ENCODE measurements at places on chromosomes 5 and 9.

- peaks cover 13% of the 10 kb centered on the region for H3K4me1 ChIP-seq
- peaks cover 11% of the 10 kb centered on the region for H3K27me3 ChIP-seq
- H3K27ac ChIP-seq, result no peak overlapping the region
Measured at GRCh38 chr5:174692982-174693422, 31.4 kb upstream of the MSX2 start.

DNA sequence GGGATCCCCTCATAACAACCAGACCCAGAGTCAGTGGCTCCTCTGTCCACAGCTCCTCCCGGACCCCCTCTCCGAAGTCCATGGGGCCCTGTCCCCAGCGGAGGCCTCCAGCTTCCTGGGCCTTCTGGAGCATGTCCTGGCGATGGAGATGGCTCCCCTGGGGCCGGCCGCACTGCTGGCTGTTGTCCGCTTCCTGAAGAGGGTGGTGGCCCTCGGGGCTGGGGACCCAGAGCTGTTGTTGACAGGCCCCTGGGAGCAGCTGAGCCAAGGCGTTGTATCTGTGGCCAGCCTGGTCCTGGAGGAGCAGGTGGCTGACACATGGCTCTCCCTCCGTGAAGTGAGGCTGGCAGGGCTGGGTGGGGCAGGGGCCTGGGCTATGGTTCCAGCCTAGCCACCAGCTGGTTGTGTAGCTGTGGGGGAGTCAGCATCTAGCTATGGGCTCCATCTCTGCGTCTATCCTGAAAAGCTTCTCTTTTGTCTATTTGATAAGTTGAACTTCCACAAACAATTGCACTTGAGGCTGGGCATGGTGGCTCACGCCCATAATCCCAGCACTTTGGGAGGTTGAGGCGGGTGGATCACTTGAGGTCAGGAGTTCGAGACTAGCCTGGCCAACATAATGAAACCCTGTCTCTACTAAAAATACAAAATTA, 4.7 kb downstream of the ADGRD2 start:
- H3K27ac ChIP-seq, result no peak overlapping the region
- no peaks in the 10 kb centered on the region for H3K36me3 ChIP-seq
- no peaks in the 10 kb centered on the region for H3K27me3 ChIP-seq
- H3K4me1 ChIP-seq, result no peaks in the 10 kb centered on the region
- no peak overlapping the region for H3K4me3 ChIP-seq

- no peak overlapping the region for H3K27ac ChIP-seq
- H3K4me1 ChIP-seq, result no peaks in the 10 kb centered on the region
- H3K4me3 ChIP-seq, result no peak overlapping the region
- H3K27me3 ChIP-seq, result no peaks in the 10 kb centered on the region
- no peak for DNase-seq
Measured at GRCh38 chr5:14351086-14351661, 208.0 kb downstream of the TRIO start.

DNA sequence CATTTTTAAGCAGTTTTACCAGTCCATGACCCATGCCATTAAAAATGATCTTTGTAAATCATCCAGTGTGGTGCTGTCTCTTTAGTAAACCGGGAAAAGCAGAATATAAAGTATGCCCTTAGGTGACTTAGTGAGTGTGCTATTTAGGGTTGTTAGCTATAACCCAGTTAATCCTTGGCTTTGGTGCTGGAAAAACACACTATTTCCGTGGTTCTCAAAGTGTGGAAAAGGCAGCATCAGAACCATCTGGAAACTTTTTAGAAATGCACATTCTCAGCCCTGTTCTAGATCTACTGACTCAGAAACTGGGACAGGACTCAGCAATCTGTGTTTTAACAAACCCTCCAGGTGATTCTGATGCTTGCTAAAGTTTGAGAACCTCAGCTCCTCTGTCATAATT, 123.6 kb upstream of the ZNF608 start:
- no peaks in the 10 kb centered on the region for H3K27me3 ChIP-seq
- DNase-seq, result no peak
- H3K27ac ChIP-seq, result no peak overlapping the region

- no peak overlapping the region for H3K4me3 ChIP-seq
- no peak overlapping the region for H3K27ac ChIP-seq
- no peaks in the 10 kb centered on the region for H3K27me3 ChIP-seq
- DNase-seq, result no peak
Measured at GRCh38 chr5:14426521-14426920, 155.1 kb upstream of the OTULINL start.

DNA sequence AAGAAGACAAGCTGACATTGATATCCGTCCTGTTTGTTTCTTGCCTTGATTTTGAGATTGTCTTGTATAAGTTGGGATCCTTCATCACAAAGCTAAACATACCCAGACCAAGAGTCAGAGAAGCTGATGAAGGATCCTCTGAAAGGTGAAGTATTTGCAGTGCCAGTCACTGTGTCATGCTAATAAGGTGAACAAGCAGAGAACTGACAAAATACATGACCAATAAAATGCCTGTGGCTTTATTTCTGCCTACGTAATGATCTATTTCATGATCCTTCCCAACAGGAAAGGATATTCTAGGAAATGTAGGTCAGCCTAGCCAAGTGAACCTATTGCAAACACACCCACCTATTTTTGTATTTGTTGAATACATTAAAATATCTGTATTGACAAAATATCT, 351.3 kb upstream of the CDH9 start:
- H3K27me3 ChIP-seq, result no peaks in the 10 kb centered on the region
- no peak overlapping the region for H3K4me3 ChIP-seq
- H3K36me3 ChIP-seq, result no peaks in the 10 kb centered on the region

DNA sequence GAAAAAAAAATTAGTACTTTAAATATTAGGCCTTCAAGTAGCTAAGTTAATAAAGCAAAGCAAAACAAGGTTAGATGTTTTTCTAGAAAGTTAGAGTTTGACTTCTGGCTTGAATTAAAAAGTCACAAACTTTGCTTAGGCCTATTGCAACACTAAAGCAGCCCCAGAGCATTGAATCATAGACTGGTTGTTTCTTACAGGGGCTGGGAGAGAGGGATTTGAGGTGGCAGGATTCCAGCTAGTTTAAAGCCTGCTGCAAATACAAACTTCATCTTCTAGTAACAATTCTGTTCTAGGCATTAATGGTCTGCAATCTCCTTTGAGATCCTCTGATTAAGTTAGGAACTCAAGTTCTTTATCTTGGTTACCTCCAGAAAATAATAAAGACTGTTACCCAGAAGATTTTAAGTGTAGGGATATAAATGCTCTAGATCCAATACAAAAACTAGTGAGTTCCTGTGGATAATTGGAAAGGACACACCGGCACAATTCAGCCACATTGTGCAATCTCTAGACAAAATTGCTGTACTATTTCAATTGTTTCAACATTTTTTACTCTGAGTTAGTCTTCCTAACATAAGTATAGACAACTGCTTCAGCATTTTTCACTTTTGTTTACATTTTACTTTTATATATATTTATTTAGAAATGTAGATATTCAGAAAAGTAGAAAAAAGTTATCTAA, 12.6 kb downstream of the OR13C5 start:
- H3K27ac ChIP-seq, result no peak overlapping the region
- no peaks in the 10 kb centered on the region for H3K4me1 ChIP-seq
- peak; percentile 63 for DNase-seq
- H3K4me3 ChIP-seq, result no peak overlapping the region
- no peaks in the 10 kb centered on the region for H3K36me3 ChIP-seq
- no peaks in the 10 kb centered on the region for H3K27me3 ChIP-seq

DNA sequence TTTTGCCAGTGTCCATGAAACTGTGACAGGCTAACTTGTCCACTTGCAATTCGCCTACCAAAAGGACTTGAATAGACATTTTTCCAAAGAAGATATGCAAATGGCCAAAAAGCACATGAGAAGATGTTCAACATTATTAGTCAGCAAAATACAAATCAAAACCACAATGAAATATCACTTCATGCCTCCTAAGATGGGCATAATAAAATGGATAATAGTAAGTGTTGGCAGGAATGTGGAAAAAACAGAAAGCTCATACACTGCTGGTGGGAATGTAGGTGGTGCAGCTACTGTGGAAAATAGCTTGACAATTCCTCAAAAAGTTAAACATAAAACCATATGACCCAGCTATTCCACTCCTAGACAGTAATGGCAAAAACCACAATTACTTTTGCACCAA, 7.9 kb downstream of the DTWD2 start:
- H3K36me3 ChIP-seq, result no peaks in the 10 kb centered on the region
- no peak overlapping the region for H3K27ac ChIP-seq
- peaks cover 10% of the 10 kb centered on the region for H3K4me1 ChIP-seq
- no peaks in the 10 kb centered on the region for H3K27me3 ChIP-seq

DNA sequence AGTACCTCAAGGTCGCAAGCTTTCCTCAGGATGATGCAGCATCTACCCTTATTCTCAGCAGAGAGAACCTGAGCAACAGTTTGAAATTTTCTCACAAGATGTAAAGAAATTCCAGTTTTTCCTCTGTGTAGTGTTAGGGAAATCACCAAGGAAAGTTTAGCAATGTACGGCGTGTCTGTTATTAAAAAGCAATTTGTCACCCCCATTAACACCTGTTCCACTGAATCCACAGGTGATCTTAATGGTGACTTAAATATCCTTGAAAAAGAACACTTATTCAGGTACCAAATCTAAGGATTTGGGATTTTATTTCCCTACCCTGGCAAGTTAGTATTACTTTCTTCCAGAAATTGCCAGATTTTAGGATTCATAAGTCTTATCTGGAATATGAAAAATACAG, 77.9 kb upstream of the ATP10B start:
- no peak overlapping the region for H3K4me3 ChIP-seq
- DNase-seq, result no peak
- no peaks in the 10 kb centered on the region for H3K27me3 ChIP-seq
- no peaks in the 10 kb centered on the region for H3K36me3 ChIP-seq

DNA sequence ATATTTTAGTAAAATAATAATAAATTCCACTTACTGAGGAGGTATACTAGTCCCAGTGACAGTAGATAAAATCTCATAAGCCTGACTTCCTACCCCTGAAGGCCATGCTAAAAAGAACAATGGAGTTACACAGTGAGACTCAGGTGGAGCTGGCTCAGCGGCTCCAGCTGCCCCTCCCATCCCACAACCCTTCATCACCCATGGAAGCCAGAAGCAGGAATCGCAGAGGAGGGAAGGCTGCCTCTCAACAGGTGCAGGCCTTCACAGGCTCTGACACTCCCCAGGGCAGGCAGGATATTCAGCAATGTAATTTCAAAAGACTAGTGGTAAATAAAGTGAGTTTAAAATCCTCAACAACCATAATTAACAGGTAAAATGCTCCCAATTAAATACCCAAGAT, 67.5 kb downstream of the FANCC start:
- no peak overlapping the region for H3K4me3 ChIP-seq
- peaks cover 10% of the 10 kb centered on the region for H3K36me3 ChIP-seq
- DNase-seq, result no peak
- no peak overlapping the region for H3K27ac ChIP-seq
- H3K4me1 ChIP-seq, result peaks cover 10% of the 10 kb centered on the region

DNA sequence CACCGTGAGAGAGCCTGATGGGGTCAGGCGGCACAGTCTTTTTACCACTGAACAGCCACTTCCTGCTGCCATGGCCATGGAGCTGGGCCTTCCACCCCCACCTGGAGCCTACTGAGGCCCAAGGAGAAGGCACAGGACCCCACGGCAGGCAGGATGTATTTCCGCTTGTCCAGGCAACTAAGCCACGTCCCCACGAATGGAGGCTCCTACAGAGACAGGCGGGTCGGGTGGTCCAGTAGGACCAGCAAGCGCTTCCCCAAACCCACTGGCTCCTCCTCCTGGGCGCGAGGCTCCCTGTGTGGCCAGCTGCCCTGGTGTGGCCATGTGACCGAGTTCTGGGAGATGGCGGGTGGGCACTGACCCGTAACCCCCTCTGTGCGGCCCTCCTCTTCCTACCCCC, 66.5 kb downstream of the SECISBP2 start:
- no peaks in the 10 kb centered on the region for H3K27me3 ChIP-seq
- no peak for DNase-seq
- no peak overlapping the region for H3K4me3 ChIP-seq
- H3K36me3 ChIP-seq, result no peaks in the 10 kb centered on the region
- H3K27ac ChIP-seq, result no peak overlapping the region

GRCh38 chr5:55149308-55149795, 10.6 kb upstream of the GPX8 start:
- no peaks in the 10 kb centered on the region for H3K36me3 ChIP-seq
- no peaks in the 10 kb centered on the region for H3K4me1 ChIP-seq
- peaks cover 45% of the 10 kb centered on the region for H3K27me3 ChIP-seq
- DNase-seq, result no peak
- no peak overlapping the region for H3K27ac ChIP-seq
- H3K4me3 ChIP-seq, result no peak overlapping the region

DNA sequence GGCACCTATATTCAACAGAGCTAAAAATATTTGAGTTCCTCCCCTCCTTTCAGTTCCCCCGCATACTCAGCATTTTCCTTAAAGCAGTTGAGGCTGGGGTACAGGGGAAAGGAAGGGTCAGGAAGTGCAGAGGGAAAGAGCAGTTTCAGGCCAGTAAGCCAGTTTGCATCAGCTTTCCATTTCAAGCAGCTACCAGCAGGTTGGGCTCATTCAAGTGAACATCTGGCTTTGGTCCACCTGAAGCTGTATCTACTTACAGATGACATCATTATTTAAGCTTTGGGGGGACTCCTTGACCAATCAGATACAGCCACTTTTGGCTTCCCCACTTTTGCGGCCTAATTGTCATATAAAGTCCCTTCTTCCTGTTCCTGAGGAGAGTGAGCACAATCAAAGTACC, 8.2 kb upstream of the ACO1 start:
- no peak overlapping the region for H3K27ac ChIP-seq
- H3K36me3 ChIP-seq, result no peaks in the 10 kb centered on the region
- no peak for DNase-seq
- no peaks in the 10 kb centered on the region for H3K27me3 ChIP-seq

DNA sequence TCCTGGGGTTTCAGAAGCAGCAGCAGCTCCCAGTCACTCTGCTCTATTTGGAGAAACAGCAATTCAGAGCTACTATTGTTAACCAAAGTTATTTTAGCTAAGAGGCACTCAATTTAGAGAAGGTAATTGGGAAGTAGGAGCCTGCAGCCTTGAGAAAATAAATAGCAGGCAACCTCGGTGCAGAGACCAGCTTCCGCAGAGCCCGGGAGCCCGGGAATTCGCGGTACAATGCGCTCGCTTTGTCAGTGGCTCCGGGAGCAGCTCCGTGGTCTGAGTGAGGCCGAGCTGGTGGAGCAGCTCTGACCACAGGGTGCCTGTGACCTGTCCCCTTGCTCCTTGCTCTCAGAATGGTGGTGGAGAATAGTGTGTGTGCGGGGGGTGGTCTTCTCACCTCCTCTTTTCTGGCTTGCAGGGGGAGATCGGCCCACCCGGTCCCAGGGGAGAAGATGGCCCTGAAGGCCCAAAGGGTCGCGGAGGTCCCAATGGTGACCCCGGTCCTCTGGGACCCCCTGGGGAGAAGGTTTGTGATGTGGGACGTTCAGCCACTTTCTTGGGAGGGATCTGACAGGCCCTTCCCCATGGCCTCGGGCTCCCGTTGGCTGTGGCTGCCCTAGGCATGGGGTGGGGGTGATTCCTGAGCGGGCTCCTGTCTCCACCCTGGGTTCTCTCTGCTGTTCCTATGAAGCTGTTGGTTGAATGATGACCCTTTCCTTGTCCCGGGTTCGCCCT, 95.9 kb upstream of the FCN2 start:
- H3K4me1 ChIP-seq, result peaks cover 7% of the 10 kb centered on the region
- peaks cover 6% of the 10 kb centered on the region for H3K36me3 ChIP-seq
- peaks cover 79% of the 10 kb centered on the region for H3K27me3 ChIP-seq
- no peak for DNase-seq

All from MCF 10A (cell line).